ENCODE measurements at places on chromosomes 7 and 10. TPM values are rescaled to one million over a fixed set of nuclear protein-coding genes. Genes with fewer than 3 reads are reported as not detected.

Gene TMEM176B
- total RNA-seq = 200 TPM

DNA sequence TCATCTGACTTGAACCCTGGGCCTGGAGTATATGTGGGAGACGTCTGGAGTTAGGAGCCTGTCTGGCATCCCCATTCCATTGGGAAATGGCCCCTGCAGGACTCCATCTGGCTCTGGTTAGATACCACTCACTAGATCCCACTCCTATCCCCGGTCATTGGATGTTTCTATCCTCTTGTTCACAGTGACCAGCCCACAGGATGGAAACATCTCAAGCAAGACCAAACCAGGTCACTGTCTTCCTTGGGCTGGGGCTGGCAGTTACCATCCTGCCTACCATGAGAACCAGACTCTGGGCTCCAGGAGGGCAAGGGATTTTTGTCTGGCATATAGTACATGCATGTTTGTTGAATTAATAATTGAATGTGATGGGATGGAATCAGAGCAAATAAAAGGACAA lies 415.7 kb downstream of the GRID1 start:
- DNase-seq = no peak

GRCh38 chr10:72340510-72341261 lies 14.0 kb downstream of the DNAJB12 start:
- DNase-seq = peak; percentile 77

Gene RAB19
- total RNA-seq = 4.2 TPM

Gene GSDME
- 33.9 TPM for total RNA-seq

Gene STOX1
- total RNA-seq = 6.4 TPM

DNA sequence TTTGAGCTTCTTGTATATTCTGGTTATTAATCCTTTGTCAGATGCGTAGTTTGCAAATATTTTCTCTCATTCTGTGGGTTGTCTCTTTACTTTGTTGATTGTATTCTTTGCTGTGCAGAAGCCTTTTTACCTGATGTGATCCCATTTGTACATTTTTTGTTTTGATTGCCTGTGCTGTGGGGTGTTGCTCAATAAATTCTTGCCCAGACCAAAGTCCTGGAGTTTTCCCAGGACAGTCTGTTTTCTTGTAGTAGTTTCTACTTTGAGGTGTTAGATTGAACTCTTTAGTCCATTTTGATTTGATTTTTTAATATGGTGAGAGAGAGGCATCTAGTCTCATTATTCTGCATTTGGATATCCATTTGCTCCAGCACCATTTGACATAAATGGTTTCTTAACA lies 588.7 kb upstream of the MBL2 start:
- DNase-seq = peak; percentile 8

DNA sequence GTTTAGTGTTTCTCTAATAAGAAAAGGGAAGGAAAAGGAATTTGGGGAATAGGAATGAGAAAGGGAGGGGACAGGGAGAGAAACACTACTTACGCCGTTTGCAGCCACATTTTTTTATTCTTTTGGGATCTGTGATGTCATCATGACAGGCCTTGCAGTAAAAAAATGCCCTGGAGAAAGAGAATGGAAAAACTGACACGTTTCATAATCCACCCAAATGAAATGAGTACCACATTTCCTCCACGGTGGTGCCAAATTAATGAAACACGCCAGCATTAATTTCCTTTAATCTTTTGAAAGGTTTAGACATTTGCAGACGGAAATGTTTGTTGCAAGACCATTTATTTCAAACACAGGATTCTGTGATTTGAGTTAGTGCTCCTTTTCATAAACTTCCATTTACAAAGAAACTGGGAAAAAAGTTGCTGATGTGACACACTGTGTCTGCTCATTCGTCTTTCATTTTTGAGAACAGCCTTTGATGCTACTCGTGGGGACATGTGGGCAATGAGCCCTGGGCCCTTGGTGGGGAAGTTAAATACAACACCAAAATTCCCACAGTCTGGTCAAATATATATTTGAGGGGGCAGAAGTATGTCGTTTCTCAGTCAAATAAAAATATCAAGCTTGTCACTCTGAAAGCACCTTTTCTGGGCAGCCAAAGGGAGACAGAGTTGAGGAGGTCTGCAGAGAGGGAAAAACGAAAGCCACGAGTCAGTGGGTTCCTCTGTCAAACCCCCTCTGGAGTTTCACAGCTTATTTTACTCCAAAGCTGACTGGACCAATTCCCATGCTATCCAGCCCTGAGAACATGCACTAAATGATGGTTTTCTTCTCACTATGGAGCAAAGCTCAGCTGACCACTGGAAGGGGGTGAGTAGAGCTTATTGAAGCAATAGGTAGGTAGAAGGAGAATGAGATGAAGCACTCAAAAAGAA lies 625.5 kb downstream of the KCNMA1 start:
- no peak for DNase-seq

Gene NEURL1
- total RNA-seq = 4.6 TPM

Gene TMEM60
- total RNA-seq = 19.7 TPM

Gene GCK
- 2.5 TPM for total RNA-seq

GRCh38 chr7:77569514-77570232 lies 32.6 kb downstream of the PTPN12 start:
- DNase-seq = no peak

GRCh38 chr7:141587304-141587703 lies 36.1 kb downstream of the AGK start:
- DNase-seq = no peak

Gene GOLGA7B
- 0.12 TPM for total RNA-seq

Gene ODAD2
- 0.52 TPM for total RNA-seq

- no peak for DNase-seq
These were observed 317.3 kb downstream of the PRPF18 start for GRCh38 chr10:13904064-13904463.

Gene FKBP6
- 0.12 TPM for total RNA-seq

- DNase-seq = peak; percentile 19
These were observed 21.1 kb upstream of the AUTS2 start for GRCh38 chr7:69577221-69577620.

Gene LDB3
- total RNA-seq = not detected

Gene SEC24C
- 60.2 TPM for total RNA-seq

- DNase-seq = peak; percentile 61
These were observed 8.3 kb downstream of the PI4K2A start for GRCh38 chr10:97648562-97649404.

Gene FAM241B
- 3.7 TPM for total RNA-seq

Gene PPP1R9A
- 25.7 TPM for total RNA-seq

- DNase-seq = no peak
These were observed 132.6 kb upstream of the RSU1 start for GRCh38 chr10:16949816-16950215.

DNA sequence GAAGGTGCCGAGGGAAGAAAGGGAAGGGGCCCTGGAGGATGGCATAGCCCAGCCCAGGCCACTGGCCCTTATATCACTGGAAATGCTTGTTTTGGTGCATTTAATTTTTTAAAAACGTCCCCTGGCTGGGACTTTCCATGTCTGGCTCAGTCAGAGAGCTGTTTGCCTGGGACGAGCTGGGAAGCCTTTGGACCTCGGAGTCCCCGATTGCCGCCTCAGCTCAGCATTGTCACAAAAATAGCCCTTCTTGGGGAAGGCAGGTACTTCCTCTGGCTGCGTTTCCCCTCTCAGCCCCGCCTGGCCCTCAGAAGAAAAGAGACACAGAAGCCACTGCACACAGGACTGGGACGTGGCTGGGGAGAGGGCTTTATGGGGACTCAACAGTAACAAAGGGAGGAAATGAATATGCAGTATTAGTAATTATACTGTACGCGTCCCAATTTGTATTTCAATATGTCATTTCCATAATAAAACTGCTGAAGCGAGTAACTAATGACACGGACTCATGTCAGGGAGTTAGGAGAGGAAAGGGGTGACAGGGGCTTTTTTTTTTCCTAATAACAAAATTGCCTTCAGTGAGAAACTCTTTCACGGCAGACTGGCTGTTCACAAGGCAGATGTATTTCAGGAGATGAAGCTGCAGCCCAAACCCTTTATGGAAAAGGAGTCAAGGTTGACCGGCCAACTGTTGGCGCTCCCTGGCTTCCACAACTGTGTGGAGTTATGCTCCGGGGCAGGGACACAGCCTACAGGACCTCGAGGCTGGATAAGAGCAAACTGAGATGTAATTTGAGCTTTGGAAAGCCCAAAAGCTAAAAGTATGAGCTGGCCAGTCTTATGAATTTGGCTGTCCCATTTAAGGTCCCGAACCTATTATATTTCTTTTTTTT lies 31.0 kb upstream of the MXI1 start:
- no peak for DNase-seq

- no peak for DNase-seq
These were observed 54.3 kb downstream of the EGFR start for GRCh38 chr7:55073051-55073511.

Gene TMEM225B
- total RNA-seq = 0.24 TPM

DNA sequence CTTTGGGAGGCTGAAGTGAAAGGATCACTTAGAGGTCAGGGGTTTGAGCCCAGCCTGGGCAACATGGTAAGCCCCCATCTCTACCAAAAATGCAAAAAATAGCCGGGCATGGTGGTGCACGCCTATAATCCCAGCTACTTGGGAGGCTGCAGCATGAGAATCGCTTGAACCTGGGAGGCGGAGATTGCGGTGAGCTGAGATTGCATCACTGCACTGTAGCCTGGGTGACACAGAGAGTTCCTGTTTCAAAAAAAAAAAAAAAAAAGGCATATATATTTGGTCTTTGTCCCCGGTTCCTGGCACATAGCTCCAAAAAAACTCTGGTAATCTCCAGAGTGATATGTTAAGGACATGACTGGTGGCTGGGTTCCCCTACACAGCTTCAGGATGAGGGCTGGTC lies 147.3 kb downstream of the SEC23IP start:
- DNase-seq = no peak

Gene ZNF467
- 5.9 TPM for total RNA-seq

DNA sequence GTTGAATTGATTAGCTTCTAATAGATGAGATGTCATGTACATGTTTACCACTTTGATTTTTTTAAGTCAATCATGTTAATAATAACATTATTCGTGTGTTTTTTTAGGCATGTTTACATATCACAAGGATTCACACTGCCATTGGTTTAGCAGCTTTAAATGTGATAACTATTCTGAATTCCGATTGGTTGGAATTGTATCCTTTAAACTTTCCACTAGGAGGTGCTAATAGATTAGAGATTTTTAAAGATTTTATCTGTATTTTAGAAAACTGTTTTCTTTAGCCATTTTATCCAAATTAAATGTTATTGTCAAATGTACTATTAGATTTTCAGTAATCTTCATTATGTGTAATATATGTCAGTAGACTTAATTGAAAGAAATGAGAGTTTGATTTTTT lies 83.2 kb downstream of the HECTD2 start:
- DNase-seq = peak; percentile 24

Gene PNLIPRP2
- total RNA-seq = 21.1 TPM

- no peak for DNase-seq
These were observed 42.1 kb upstream of the GPR26 start for GRCh38 chr10:123624086-123624485.

DNA sequence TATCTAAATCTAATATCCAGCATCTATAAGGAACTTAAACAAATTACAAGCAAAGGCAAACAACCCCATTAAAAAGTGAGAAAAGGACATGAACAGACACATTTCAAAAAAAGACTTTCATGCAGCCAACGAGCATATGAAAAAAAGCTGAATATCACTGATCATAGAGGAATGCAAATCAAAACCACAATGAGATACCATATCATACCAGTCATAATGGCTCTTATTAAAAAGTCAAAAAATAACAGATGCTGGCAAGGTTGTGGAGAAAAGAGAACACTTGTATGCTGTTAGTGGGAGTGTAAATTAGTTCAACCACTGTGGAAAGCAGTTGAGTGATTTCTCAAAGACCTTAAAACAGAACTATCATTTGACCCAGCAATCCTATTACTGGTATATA lies 334.4 kb upstream of the CACNA2D1 start:
- no peak for DNase-seq

DNA sequence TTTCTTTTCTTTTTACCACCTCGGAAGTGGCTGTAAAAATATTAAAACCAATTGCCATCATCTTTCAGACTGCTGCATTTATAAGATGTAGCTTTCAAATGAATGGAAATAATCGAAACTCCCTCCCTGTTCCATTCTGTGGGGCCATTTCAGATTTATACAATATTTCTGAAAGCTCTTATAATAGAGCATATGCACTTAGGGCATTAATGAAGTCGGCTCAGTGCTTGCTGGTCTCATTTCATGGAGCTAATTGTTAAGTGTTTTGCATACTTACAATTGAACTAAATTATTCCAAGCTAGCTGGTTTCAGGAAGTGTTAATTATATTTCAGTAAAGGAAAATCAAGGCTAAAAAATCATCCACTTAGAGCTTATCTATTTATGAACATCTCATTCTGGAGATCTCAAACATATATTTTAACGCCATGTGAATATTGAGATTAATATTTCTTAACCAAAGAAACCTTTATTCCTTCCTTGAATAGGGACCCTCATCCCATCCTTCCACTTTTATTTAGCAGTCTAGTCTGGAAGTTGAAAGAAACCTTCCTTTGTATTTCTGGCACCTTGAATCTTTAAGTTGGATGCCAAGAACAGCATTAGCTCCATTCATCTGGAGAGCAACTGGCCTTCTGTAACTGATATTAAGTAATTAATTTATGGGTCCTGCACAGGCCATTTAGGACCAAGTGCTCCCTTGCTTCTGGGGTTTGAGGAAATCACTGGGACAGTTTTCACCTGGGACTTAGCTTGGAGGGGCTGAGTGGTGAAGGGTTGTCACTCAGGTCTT lies 45.1 kb downstream of the RPS24 start:
- no peak for DNase-seq

Gene ZP3
- not detected for total RNA-seq

DNA sequence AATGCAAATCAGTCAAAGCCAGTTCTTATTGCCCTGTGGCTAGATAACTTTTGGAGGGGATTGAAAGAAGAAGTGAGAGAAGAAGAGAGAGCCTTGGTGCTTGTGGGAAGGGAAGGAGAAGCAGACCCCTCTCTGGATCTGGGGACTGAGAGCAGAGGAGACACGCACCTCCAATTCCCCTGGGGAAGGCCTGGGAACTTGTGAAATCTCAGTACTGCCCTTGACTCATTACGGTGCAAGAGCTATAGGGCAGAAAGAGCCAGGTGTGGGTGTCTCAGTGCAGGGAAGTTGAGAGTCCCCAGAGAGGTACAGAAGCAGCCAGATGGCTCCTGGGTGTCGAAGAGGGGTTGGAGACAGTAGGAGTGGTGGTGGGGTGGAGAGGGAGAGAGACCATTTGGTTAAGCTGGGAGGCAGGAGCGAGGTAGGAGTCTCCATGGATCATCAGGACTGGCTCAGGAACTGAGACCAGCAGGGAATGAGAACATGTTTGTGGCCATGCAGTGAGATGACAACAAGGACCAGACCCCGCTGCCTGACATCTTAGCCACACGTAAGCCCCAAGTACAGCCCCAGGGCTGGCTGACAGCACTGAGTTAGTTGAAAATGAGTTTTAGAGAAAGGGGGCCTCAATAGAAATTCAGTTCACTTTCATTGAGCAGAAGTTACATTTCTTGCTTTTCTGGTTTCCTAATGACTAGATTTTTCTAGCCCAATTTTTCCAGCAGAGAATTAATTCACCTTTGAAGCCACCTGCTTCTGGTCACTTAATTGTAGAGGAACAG lies 238.2 kb downstream of the BUB3 start:
- no peak for DNase-seq

GRCh38 chr10:90947030-90947960 lies 26.4 kb upstream of the ANKRD1 start:
- no peak for DNase-seq

All from hepatocyte (in vitro differentiated cells).